ENCODE measurements at places on chromosomes 7 and 10.

- no peak for DNase-seq
Measured at GRCh38 chr10:48456361-48456804, 148.5 kb downstream of the ARHGAP22 start.

GRCh38 chr10:128122931-128123330, 3.3 kb downstream of the MKI67 start:
- DNase-seq = no peak

- DNase-seq = no peak
Measured at GRCh38 chr7:94906065-94906851, 1.1 kb upstream of the PPP1R9A start.

GRCh38 chr7:107924841-107925504, 34.0 kb downstream of the DLD start:
- peak; percentile 81 for DNase-seq

DNA sequence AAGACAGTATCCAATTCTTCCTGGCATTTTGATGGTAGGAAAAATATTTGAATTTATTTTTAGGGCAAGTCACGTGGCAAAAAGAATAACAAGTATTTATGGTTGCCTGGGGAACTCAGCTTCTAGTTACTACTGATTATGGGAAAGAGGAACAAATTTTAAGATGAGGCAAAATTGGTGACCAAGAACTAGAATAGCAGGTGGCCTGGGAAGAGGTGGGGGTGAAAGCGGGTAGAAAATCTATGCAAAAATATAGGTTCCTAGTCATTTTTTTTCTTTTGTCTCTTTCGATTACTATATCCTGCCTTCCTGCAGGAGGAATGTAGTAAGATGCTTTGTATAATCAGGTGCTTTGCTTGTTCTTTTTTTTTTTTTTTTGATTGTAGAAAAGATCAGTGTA, 27.8 kb downstream of the ENTPD1 start:
- DNase-seq = no peak

DNA sequence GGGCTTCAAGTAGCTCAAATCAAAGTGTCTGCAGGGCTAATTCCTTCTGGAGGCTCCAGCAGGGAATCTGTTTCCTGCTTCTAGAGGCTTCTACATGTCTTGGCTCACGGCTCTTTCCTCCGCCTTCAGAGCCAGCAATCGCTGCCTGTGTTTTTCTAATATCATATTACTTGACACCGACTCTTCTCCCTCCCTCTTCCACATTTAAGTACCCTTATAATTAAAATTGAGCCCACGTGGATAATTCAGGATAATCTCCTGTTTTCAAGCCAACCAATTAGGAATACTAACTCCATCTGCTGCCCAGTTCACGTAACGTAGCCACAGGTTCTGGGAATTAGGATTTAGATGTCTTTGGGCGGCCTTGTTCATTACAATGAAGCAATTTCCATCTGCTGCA, 372.2 kb downstream of the DPP6 start:
- no peak for DNase-seq

Data from SK-N-MC (cell line).